ENCODE measurements at places on chromosomes 3 and 15. TPM values are rescaled to one million over a fixed set of nuclear protein-coding genes. Genes with fewer than 3 reads are reported as not detected.

GRCh38 chr15:70091726-70092463, 5.8 kb downstream of the TLE3 start:
- peak; percentile 12 for DNase-seq

GRCh38 chr3:72690629-72691028, 157.6 kb downstream of the SHQ1 start:
- DNase-seq = no peak

GRCh38 chr3:140199743-140200142, 264.8 kb downstream of the CLSTN2 start:
- DNase-seq = no peak

GRCh38 chr3:23264413-23264812, 61.3 kb downstream of the UBE2E2 start:
- DNase-seq = no peak

DNA sequence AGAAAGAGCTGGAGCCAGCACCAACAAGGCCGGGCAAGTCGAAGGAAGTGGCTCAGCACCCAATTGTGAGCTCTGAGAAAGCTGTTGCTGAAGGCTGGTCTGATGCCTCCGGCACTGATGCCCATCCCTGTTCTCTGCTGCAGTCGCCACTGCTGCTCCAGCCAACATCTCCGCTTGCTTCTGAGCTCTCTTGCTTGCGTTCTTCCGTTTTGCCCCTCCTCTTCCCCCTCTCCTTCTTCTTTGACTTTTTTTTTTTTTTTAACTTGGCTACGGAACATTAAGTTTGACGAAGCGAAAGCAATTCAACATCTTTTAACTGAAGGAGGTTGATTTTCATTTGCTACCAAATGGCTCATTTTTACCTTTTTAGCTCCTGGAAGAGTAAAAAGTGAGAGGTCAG, 442.9 kb downstream of the MCTP2 start:
- DNase-seq = no peak

The PGBD4 gene
- 1.1 TPM for total RNA-seq

The KCNMB3 gene
- 1.4 TPM for total RNA-seq

The SENP8 gene
- total RNA-seq = 2.9 TPM
